ENCODE measurements at places on chromosomes 3 and 15.
A peak's percentile ranks its signal among the peaks of the same experiment; 100 is the strongest.

DNA sequence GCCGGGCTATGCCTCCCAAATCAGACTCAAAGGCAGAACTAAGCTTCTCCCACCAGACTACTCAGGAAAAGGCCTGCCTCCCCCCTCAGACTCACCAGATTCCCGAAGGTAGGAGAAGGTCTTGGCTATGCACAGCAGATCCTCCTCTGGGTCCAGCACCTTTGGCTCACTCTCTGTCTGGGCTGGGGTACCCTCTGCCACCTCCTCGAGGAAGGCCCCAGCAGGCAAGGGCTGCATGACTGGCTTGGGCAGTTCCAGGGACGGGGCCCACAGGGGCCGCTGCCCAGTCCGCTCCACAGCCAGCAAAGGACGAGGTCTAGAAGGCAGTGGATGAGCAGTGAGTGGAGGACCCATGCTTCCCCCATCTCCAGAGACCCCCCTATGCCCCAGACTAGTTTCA lies 3.3 kb downstream of the CISH start:
- DNase-seq = no peak

DNA sequence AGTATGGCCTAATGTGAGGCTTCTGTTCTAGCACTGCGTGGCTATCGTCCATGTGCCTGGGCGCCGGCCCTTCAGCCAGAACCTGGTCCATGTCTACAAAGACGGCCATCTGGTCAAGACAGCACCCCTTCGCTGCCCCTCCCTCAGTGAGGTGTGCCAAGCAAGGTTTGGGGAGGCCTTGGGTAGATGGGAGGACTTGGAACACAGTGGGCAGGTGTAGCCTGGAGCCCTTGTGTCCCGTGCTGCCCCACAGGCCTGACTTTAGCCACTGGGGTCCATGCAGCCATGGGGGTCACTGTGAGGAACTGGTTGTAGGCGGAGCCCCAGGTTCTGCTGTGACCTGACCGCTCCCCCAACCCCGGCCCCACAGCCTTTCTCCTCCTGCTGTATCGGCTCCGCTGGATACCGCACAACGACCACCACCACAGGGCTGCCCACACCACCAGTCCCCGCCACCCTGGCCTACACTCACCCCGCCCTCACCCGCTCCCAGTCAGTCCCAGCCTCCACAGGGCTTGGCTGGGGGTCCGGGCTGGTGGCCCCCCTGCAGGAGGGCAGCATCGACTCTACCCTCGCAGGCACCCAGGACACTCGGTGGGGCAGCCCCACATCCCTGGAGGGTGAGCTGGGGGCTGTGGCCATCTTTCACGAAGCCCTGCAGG lies 16.6 kb downstream of the NBEAL2 start:
- no peak for DNase-seq

- no peak for DNase-seq
These were observed 33.6 kb downstream of the BTD start for GRCh38 chr3:15635121-15635661.

- no peak for DNase-seq
These were observed 1040.8 kb upstream of the SEMA6D start for GRCh38 chr15:46676233-46677206.

GRCh38 chr3:183533412-183534132 lies 21.9 kb downstream of the KLHL6 start:
- no peak for DNase-seq

DNA sequence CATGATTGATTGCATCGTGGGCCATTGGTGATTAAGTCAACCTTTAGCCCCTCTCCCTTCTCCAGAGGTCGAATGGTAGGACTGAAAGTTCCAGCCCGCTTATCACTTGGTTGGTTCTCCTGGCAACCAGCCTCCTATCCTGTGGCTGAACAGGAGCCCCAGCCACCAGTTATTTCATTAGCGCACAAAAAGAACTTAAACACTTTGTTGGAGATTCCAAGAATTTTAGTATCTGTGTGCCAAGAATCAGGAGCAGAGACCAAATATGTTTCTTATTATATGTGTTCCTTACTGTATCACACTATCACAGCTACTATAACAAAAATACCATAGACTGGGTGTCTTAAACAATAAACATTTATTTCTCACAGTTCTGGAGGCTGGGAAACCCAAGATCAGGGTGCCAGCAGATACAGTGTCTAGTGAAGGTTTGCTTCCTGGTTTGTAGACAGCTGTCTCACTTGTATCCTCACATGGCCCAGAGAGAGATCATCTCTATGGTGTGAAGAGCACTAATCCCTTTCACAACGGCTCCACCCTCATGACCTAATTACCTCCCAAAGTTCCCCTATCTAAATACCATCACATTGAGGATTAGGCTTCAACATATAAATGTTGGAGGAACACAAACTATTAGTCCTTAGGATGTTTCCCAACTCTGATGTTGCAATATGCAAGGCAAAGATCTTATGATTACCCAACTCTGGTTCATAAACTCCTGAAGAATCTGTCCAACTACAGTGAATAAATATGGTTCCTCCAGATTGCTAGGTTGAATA lies 30.5 kb upstream of the APH1B start:
- no peak for DNase-seq

- DNase-seq = no peak
These were observed 70.5 kb upstream of the HEG1 start for GRCh38 chr3:125126323-125126722.

DNA sequence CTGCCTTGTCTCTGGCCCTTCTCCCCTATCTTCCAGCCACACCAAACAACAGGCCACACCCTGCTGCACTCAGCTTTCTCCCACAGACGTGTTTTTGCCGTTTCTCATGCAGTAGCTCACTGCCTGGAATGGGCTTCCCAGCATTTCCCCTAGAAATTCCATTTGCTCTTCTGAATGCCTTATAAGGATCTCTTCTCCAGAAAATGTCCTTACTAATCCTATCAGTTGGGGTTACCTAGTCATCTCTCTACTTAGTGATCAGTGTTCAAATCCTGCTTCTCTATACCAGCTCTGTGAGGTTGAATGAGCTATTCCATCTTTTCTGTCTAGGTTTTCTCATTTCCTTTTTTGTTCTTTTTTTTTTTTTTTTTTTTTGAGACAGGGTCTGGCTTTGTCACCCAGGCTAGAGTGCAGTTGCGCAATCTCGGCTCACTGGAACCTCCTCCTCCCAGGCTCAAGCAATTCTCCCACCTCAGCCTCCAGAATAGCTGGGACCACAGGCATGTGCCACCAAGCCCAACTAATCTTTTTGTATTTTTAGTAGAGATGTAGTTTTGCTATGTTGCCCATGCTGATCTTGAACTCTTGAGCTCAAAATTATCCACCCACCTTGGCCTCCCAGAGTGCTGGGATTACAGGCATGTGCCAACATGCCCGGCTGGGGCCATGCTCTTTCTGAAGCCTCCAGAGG lies 98.2 kb upstream of the CHD2 start:
- no peak for DNase-seq

DNA sequence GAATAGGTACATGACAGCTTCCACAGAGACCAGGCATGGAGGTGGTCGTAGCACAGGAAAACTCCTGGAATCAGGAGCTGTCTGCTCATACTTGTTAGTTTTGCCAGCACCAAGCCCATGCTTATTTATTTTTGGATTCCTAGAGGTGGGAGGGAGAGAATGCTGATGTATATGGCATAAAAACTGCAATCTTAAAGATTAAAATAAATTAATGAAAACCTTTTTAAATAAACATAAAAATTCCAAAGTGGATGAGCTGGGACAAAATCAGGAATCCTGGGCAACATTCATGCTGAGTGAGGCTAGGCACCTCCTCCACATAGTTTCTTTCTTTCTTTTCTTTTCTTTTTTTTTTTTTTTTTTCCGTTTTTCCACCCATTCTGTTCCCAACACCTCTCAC lies 14.3 kb upstream of the BCL6 start:
- no peak for DNase-seq

DNA sequence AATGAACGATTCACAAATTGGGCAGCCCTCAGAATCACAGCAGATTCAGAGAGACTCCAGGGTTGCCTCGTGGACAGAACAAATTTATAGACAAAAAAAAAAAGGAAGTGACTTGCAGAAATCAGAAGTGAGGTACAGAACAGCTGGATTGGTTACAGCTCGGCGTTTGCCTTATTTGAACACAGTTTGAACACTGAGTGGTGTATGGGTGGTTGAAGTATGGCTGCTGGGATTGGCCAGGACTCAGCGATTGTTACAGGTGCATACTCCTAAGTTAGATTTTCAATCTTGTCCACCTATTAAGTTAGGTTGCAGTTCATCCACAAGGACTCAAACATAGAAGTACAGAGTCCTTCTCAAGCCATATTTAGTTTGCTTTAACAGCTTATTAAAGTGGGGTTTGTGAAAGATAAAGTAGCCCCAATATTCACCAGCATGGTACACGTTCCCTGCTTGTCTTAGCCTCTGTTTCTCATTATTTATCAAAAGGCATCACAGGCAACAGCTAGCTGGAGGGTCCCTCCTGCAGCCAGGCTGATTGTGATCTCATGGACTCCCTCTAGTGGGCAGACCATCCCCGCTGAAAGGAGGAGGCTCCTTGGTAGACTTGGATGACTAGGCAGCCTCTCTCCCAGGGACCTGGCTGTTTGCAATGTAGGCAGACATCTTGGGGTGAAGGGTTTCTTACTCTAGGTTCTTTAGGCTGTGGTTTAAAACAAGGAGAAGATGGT lies 17.6 kb upstream of the ALDH1L1 start:
- DNase-seq = peak; percentile 73

- no peak for DNase-seq
These were observed 964 bp downstream of the NRROS start for GRCh38 chr3:196640297-196641018.

DNA sequence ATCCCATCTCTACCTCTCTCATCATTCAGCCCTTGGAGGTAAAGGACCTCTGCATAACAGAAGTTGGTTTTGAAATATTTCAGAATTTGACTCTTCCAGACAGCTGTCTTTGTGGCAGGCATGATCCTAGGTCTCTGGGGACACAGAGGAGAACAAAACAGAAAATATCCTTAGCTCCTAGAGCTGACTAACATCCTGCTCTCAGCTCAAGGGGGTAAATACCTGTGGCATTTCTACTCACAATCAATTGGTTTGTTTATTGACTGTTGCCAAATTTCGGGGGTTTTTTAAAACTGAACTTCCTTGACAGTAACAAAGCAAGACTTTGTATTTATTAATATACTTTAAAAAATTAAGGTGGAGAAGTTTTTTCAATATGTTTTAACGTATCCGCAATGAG lies 78.8 kb downstream of the EOMES start:
- DNase-seq = no peak

DNA sequence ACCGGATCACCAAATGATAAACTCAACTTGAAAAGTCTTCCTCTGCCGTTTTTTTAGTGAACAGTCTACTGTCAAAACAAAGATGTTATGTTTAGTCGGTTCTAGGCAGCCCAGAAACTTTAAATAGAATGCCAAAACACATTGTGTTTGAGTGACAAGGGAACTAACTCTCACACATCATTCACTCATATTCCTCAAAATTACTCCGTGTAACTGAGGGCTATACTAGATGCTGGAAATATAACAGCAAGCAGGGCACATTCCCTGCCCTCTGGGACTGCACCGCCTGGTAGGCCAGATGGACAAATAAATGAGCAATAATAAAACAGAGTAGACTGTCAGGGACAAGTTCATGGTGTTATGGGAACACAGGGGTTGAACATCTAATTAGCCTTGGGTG lies 251.4 kb downstream of the MAGI1 start:
- no peak for DNase-seq

GRCh38 chr3:190387578-190388213 lies at the start of gene CLDN16:
CLDN16 (plus strand) TSS chr3:190388163; CDS start chr3:190388330, 167 bp downstream.
- no peak for DNase-seq

DNA sequence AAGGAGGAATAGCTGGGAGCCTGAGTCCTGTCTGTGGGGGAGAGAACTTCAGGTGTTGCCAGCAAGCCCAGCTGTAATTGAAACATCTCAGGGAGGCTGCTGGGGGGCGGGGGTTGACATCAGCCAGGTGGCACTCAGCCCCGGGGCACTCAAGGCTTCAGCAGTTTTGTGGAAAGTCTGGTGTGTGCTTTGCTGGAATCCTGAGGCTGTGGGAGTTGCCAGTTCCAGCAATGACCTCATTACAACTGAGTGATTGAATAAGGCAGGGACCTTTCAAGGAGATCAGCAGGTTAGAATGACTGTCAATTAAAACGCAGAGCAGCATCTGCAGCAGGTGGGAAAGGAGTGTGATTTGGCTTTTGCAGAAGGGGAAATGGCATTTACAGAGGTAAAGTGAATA lies 75.7 kb downstream of the FAM43A start:
- DNase-seq = peak; percentile 85

GRCh38 chr3:54543446-54543845 lies 384.4 kb downstream of the LRTM1 start:
- no peak for DNase-seq

DNA sequence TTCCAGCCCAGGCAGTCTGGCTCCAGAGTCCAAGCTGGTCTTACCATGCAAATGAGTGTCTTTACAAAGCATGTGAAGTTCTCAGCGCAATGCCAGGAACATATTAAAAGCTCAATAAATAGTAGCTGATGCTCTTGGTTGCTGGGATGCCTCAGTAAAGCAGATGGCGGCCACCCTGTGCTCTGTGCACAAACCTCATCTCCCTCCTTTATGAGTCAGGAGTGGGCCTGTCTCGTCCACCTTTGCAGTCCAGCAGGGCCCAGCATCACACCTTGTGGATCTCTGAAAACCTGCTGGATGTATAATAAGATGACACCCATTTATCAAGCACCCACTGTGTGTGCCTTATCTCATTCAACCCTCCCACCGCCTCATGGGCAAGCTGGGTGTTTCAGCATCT lies 42.7 kb downstream of the FAM174B start:
- DNase-seq = no peak

DNA sequence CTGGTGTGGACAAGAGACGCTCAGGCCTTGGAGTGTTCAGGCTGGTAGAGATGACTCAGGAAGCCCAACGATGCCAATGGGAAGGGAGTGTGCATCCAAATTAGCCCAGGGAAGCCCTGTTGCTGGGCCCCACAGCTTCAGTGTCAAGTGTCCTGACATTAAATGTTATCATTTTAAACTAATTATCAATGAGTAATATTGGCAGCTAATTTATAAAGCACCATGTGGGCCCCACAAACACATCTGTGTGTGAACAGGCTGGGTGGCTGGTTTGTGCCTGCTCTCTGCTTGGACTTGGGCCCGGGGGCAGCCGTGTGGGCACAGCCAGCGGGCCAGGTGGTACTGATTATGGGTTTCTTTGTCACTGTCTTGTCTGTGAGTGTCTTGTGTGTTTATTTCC lies 15.0 kb downstream of the FBLN2 start:
- no peak for DNase-seq

GRCh38 chr3:197352382-197352781 lies 54.0 kb upstream of the DLG1 start:
- no peak for DNase-seq

- no peak for DNase-seq
These were observed 29.9 kb upstream of the TMOD3 start for GRCh38 chr15:51799282-51800252.

DNA sequence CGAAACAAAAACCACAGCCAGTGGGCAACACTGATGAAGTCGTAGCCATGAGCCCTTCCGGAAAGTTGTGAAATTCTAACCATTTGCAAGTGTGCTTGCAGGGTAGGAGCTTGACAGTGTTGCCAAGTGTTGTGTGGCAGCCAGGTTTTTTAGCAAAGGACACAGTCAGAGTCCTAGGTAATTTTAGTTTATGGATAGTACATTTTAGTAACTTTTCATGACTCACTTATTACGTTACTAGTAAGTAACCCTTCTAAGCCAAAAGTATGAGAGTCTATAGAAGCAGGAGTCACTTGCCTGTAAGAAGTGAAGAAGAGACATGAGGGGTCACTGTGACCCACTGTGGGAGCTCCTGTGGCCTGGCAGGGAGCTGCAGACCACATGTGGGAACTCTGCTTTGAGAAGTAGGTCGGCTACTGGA lies 54.8 kb upstream of the ADPGK start:
- DNase-seq = no peak

- DNase-seq = no peak
These were observed 128.1 kb downstream of the NSMCE3 start for GRCh38 chr15:29141308-29142128.

- no peak for DNase-seq
These were observed 88.8 kb downstream of the CACNA1D start for GRCh38 chr3:53583161-53583690.

Measured in NCI-H1105 (cell line).